ENCODE measurements at places on chromosomes 4 and X.

DNA sequence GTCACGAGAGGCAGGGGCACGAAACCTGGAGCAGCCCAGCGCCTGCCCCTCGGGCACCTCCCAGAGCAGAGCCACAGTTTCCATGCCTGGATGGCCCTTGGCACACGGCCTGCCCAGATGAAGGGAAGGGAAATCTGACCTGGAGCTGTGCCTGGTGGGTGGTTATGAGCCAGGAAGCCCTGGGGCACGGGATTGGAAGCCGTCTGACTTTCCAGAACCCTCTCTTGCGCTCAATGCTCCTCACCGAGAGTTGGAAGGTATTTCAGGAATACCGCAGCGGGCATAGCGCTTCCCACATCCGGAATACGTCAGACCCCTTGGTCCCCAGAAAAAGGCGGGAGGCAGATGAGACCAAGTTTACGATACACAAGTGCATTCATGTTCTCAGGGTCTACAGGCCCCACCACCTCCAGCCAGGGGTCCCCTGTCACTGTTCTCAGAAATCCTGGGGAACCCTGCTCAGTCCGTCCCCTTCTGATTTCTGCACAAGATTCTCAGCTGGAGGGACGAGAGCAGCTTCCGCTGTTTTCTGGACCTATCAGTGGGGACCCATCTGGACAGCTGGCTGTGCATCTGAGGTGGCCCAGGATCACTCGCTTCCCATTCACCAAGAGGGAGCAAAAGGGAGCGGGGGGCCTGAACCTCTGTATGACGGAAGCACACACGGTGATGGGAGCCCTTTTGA lies 172.9 kb downstream of the AFAP1 start:
- no peak for DNase-seq

- DNase-seq = no peak
These were observed 101.3 kb downstream of the PALLD start for GRCh38 chr4:168598191-168598590.

GRCh38 chr4:124958847-124959246 lies 246.3 kb upstream of the ANKRD50 start:
- DNase-seq = no peak

DNA sequence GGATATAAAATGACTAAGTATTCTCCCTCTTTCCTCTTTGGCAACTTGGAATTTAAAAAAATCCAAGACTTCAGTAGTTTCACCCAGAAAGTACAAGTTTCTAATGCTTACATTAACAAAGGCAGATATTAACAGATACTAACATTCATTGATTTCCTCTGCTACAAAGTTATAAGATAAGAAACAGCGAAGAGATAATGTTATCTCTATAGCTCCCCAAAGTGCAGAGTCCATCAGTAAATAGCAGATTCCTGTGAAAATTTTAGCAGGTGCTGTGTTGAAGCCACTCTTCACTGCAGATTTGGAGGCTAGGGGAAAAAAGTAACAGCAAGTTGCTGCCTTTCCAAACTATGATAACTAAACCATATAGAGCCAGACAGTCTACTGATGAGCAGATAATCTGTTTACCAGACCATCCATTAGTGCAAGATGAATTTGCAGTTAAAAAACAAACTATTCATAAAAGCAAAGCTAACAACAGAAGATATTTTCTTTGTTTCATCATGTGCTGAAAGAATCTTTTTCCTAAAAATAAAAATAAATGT lies 3.3 kb upstream of the CAMK2D start:
- DNase-seq = no peak

- DNase-seq = no peak
These were observed 90.1 kb upstream of the MAPK10 start for GRCh38 chr4:86449746-86450588.
